Esophagus squamous epithelium (tissue), 5 donors: ENCODE measurements at places on chromosomes 5 and 9.

DNA sequence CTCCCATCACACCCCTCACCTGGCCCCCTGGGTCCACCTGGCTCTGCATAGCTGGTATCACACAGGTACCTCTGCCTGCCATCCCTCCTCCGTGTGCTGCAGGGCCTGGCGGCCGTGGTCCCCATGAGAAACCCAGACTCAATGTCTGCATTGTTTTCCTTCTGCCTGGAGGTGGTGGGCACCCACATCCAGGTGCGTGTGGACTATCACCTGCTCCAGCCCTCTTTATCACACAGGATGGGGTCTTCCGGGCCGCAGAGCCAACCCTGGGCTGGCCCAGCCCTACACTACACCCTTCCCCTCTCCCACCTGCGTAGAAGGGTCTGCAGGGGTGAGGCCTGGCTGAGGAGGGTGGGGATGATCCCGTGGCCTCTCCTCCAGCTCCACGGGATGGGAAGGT, 7.0 kb upstream of the FUT7 start:
- no peak for DNase-seq

- DNase-seq, result no peak
These were observed 129.0 kb downstream of the TAF11L14 start for GRCh38 chr5:17763301-17763700.

DNA sequence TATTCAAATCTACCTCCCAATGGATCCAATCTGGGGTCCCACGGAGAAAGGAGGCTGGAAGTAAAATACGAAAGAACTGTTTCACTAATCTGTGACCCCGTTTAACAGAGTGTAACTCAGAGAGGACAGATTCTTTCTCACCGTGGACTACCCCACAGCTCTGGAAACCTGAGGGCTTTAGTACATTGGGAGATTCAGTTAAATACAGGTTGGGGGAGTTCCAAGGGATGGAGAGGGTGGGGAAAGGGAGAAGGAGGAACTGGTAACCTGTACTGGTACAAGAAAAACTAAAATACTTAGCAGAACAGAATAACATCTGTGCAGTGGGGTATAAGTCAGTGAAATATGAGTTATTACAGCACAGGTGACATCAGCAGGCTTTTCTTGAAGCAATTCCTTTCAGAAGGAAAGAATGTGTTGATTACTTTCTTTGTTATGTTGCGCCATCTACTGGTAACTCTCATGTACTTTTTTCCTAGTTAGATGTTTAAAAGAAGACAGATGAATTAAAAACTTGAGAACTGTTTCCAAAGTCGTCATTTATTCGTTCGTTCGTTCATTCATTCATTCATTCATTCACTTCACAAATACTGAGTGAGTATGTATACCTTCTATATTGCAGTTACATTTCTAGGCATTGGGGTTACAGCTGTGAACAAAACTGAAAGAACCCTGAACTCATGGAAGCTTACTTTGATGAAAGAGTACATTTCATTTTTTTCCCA, 30.0 kb upstream of the STOM start:
- DNase-seq, result no peak

GRCh38 chr9:102985162-102985895, 9.8 kb upstream of the CYLC2 start:
- DNase-seq, result no peak

- no peak for DNase-seq
These were observed 81.4 kb upstream of the ZNF618 start for GRCh38 chr9:113794721-113795120.

DNA sequence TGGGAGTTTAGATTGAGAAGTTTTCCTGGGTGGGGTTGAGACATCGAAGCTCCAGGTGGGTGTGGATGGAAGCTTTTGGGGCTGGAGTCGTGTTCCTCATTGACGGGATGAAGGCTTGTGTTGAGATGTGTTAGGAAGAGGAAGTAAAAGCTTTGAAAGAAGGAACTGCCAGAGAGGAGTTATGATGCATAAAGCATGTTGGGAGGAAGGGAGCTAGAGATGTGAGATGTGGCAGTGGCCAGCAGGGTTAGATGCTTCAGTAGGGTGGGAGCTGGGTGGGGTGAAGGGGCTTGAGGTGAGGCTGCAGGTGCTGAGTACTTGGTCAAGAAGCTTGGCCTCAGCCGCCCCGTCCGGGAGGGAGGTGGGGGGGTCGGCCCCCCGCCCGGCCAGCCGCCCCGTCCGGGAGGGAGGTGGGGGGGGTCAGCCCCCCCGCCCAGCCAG, 56.7 kb downstream of the HSPA4 start:
- no peak for DNase-seq

DNA sequence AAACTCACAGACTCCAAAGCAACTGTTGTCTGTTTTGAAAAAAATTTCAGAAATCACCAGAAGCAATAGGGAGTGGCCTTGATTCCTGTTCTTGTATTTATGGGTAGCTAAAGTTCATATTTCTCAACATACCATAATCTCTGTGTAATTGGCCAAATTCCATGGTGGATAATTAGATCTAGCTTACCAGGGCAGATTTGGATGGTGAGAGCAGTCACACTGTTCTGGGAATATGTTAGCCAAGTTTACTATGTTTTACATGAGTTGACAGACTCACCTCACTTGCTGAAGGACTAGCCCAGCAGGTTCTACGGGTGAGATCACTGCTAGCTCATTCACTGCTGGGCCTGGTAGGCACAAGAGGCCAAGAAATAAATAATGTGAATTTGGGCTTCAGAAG, 32.7 kb upstream of the CDKN2B start:
- DNase-seq, result no peak

DNA sequence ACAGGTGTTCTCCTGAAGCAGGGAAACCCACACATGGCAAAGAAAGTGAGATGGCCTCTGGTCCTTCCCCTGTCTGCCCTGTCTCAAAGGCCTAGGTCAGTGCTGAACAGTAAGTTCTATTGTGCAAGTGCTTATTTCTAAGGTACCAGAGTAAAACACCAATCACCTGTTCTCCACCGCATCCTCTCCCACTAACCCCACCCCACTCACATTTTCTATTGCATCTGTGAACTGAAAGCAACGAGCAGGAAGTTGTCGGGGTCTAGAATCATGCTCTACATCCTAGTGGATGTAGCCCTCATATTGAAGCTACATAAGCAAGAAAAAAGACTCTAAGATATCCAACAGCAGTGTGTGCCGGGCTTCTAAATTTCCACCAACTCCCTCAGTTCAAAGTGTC, 265.9 kb downstream of the ENC1 start:
- DNase-seq, result no peak

GRCh38 chr5:153879596-153879995, 159.1 kb downstream of the FAM114A2 start:
- DNase-seq, result no peak

GRCh38 chr9:15843931-15844330, 291.1 kb downstream of the CCDC171 start:
- DNase-seq, result no peak

DNA sequence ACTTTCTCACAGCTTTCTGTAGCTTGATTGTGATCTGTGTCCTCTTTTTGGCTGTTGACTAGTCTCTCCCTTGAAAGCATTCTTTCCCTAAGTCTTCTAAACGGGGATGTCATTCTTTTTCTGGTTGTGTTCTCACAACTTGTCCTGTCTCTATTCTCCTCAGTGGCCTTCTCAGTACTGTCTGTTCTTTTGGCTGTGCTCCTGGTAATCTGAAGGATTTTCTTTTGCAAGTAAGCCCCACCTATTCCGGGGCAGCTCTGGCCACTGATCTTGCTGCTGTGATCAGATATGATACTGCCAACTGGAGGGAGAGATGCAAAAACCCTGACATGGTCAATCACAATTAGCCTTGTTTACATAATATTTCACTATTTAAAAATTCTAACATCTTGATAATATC, 172.2 kb downstream of the CDC42SE2 start:
- DNase-seq, result no peak

GRCh38 chr5:34503379-34504253, 152.5 kb upstream of the RAI14 start:
- DNase-seq, result no peak

DNA sequence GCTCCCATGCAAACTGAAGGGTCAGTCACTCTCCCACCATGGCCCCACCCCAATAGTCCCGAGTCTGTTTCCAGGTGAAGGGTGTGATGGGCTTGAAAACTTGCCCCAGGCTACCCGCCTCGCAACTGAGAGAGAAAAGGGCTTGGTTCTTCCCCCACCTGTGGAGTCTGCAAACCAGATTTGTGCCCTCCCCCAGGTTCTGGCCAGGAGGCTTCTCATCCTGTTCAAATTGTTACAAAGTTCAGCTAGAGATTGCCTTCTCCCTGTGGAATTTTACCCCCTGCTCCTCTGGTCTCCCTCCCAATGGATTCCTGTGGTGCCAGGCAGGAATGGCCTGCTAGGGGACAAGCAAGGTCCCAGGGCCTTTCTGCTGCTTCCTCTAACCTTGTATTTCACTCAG, 93.1 kb upstream of the ACO1 start:
- DNase-seq, result no peak

DNA sequence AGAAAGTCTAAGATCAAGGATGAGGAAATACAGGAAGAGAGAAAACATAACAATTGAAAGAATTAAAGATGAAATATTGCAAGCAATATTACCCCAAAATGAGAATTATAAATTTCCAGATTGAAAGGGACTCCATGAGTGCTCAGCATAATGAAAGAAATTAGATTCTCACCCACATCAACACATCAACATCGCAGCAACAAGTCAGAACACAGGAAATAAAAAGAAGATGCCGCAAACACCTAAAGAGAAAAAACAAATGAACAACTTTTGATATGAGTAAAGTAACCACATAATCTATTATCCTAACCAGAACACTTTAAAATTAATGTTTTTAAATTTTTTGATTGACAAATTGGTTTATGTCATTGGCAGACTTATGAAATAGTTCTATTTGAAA, 318.3 kb upstream of the PTGER4 start:
- no peak for DNase-seq

DNA sequence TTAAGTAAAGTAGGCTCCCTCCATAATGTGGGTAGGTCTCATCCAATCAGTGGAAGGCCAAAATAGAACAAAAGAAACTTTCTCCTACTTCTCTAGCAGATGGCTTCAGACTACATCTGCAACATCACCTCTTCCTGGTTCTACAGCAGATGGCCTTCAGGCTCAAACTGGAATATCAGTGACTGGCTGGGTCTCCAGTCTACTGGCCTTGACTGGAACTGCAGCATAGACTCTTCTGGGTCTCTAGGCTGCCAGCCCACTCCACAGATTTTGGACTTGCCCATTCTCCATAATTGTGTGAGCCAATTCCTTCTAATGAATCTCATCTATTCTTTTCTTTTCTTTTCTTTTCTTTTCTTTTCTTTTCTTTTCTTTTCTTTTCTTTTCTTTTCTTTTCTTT, 64.8 kb downstream of the ACER2 start:
- no peak for DNase-seq

GRCh38 chr5:52107210-52107905, 680.4 kb upstream of the ITGA1 start:
- no peak for DNase-seq

- DNase-seq, result no peak
These were observed 185.2 kb upstream of the KLF4 start for GRCh38 chr9:107674721-107675277.

GRCh38 chr9:127445851-127446712, 5.1 kb downstream of the RPL12 start:
- no peak for DNase-seq

DNA sequence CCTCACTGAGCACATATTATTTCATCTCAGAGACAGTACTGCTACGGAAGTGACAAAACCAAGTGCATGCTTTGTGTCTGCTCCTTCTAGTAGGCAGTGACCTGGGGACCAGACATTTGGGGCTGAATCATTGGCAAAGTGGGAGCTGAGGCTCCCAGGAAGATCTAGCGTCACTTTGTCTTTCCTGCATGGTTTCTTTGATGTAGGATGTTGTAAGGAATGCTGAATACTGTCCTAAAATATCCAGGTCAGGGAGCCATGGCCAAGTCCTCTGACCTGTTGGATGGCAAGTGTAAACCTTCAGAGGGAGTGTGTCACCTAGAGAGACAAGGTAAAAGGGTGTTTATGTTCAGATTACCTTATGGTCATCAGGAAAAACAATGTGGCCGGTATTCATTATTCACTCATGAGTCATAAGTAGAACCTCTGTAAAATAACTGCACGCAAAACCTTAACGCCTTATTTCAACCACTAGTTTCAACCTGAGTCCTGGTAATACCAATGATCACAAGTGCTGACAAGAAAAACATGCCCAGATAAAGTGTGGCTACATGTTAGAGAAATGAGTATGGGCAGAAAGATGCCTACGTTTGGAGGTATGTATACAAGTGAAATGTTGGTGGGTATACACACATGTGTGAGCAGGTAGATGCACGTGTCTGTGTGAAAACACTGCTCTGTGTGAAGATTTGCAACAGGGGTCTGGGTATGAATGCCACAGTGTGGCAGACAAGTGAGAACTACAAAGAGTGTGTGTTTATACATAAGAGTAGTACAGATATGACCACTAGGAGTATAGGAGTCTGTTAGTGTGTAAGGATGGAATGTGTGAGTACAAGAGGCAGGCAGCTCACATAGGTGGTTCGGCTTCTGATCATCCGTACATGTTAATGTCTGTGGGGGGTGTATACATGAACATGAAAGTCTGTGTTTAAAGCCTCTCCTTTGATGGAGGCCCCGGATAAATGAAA, 263.9 kb downstream of the SPOCK1 start:
- no peak for DNase-seq

DNA sequence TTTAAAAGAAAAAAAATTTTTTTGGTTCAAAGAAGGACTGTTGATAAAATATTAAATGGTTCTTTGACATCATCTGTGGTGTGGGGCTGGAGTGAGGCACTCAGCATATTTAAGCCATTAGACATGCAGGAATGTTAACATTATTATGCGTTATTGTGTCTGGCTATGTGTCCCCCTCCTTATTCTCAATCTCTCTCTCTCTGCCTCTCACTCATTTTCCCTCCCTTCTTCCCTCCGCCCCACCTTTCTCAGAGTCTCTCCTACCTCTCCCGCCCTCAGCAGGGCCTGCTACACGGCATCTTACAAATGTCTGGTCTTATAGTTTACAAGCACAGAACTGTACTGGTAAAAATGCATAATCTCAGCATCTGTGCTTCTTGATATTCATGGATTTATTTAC, 287.8 kb upstream of the TMEM161B start:
- no peak for DNase-seq

- DNase-seq, result no peak
These were observed 25.8 kb downstream of the FBXL7 start for GRCh38 chr5:15525703-15526275.

DNA sequence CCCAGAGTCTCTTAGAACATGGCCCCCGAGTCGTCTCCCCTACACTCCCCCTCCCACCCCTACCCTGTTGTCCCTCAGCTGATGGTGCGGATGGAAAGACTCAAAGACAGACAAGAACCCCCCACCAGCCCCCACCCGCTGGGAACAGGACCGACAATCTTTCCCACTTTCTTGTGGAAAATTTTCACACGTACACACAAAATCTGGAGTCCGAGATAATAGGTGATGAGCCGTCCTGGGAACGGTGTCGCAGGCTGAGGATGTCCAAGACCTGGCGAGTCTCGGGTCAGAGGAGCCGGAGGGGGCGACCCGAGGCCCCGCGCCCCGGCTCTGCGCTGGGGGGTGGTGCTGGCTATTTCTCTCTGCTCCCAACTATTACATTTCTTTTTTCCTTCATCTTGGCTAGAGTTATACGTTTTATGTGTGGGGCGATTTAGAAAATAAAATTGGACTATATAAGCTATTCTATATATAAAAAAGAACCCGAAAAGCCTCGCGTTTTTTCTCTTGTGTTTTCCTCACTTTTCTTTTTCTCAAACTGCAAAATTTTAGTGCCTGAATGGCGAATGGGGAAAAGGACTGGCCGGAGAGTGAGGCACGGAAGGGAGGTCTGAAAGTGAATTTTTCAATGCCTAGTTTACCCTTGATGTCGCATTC, 188.8 kb downstream of the MEF2C start:
- DNase-seq, result no peak
